Retina (tissue), 1 donor: ENCODE measurements at places on chromosomes 1 and 21.
A peak's percentile ranks its signal among the peaks of the same experiment; 100 is the strongest.

GRCh38 chr1:12344596-12345349 lies 114.9 kb downstream of the VPS13D start:
- no peak for DNase-seq

GRCh38 chr1:3858231-3858981 lies 1.1 kb downstream of the DFFB start:
- peak; percentile 63 for DNase-seq

- no peak for DNase-seq
Observed at GRCh38 chr1:204280099-204280961, 66.5 kb upstream of the GOLT1A start.

DNA sequence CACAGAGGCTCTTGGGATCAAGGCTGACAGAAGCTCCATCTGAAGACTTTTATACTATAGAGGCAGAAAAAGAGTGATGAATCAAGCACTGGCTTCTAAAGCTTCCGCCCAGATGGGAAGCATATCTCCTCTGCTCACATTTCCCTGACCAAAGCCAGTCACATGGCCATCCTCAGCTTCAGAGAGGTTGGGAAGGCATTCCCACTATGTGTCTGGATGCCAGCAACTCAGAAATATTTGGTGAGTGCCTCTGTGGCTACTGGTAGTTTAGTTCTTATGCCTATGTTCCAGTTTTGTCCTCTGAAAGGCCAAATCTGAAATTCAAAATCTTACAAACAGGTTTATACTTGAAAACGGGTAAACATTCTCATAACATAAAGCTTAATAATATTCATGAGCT lies 9.9 kb upstream of the DISC1 start:
- no peak for DNase-seq

- DNase-seq: no peak
Observed at GRCh38 chr21:45283035-45283610, 4.6 kb downstream of the POFUT2 start.

GRCh38 chr1:206814716-206815341 lies 42.5 kb upstream of the IL10 start:
- no peak for DNase-seq

DNA sequence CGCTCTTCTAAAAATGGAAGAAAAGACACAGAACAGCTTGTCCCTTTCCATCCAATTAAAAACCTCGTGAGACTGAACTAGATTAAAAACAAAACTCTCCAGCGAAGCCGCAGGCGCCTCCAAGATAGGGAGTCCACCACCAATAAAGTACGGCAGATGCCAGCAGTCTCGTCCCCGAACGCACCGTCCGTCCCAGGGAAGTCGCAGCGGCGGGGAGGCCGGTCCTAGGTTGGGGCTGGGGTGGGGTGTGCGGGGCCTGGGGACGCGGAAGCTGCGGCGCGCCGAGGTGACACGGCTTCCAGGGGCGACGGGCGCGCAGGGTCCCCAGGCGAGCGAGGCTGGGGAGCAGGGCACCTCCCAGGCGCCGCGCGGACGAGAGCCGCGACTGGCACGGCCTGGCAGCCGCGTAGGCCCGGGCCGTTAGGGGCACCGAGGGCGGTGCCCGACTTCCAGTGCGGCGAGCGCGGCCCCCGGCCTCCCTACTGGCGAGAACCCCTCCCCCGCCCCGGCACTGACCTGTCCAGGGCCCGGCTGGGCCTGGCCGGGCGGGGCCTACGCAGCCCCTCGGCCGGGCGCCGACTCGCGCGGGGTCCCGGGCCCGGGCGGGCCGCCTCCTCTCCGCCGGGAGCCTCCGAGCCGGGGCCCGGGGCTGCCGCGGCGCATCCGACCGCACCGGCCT lies 28.3 kb upstream of the A3GALT2 start:
- peak; percentile 44 for DNase-seq

DNA sequence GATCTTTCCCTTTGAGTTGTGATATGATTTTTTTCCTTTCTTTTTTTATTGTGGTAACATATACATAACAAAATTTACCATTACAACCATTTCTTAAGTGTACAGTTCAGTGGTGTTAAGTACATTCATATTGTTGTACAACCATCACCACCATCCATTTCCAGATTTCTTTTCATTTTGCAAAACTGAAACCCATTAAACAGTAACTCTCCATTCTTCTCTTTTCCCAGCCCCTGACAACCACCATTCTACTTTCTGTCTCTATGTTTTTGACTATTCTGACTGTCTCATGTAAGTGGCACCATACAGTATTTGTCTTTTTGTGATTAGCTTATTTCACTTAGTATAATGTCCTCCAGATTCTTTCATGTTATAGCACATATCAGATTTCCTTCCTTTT lies 30.3 kb downstream of the CEP350 start:
- no peak for DNase-seq

DNA sequence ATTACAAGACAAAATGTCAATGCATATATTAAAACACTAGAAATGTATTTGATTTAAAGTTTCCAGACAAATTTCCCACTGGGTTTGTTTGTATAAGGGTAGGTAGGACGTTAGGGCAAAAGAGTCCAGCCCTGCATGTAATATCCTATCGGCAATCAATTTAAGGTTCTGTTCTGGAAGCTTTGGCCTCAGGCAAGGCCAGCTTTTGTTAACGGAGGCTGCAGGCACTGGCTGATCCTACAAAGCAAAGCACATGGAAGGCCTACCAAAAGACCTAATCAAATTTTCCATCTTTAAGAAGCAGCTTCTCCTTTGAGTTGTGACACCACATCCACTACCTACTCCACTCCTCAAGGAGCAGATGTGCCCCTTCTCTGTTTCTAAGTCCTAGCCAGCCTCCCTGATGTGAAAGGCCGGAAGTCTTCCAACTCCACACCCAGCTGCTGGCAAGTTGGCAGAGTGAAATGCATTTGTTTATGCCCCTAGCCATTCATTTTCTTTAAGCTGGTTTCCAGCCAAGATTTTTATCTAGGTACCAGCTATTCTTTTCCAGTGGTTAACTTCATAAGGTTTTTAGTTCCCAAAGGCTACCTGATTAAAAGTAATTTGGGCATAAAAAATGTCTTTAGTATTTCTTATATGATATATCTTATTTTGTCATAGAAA lies 452.6 kb downstream of the PTBP2 start:
- no peak for DNase-seq

DNA sequence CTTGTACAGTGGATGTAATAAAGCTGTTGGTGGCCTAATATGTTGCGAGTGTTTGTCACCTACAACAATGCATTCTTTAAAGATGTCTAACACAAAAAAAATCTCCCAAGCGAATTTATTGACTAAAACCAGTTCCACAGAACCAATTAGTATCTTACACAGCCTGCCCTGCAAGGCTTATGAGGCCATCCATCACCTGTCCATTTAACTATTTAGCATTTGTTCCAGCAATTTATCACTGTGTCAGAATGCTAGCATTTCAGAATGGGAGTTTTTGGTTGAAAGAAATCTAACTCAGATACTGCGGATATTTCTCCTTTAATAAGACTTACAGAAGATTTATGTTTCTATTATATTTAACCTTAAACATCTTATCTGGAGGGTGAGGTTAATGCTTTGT lies 831.1 kb upstream of the PRMT6 start:
- no peak for DNase-seq

DNA sequence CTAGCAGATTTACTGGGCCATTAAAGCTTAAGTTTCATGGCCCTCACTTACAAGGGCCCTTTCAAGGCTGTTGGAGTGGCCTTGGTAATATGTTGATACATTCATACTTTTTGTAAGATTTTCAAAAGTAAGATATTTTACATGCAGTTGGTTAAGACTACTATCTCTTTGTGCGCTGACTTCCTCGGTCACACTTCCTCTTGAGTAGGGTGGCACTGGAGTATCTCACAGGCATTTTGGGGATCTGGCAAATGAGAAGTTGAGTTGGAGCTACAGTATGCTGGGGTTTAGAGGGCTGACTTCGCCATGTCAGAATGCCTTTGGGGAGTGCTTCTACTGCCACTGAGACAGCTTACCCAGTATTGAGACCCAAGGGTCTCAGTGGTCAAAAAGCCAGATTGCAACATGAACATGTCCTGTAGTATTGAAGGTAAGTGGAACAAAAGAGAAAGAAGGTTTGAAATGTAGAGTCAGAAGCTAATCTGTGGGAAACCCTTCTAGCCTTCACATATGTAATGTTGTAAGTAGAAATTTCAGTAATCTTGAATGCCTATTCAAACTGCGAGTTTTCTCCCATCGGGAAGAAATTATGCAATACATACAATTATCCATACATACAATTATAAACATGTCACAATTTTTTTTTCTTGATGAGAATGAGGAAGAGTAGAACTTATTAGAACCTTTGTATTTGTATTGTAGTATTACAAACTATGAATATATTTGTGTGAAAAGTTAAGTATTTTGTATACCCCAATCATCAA lies 32.3 kb upstream of the RALGPS2 start:
- no peak for DNase-seq

DNA sequence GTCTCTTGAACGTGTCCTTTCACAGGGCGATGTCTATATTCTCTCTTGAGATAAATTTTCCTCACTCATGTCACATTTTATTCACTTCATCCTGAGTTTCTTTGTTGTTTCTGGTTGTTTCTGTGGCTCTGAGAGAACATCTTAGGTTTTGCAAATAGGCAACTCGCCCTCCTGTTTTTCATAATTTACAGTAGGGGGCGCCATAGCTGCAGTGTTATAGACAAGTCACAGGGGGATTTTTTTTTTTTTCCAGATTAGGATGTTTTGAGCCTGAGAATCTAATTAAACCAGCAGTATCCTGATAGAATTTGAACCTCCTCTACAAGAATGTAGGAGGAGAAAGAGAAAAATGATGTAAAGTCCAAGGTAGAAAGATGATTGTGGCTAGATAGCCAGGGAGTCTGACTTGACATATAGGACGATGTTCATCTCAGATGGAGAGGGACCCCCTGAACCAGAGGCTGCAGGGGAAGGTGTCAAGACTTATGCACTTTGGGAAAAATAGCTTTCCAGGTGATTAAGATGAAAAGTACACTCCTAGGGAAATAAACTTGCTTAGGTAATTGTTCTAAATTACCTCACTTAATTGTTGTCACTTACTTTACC lies 76.3 kb downstream of the ZP4 start:
- DNase-seq: no peak
